ENCODE measurements at places on chromosomes 7 and 10.

- no peak for DNase-seq
Measured at GRCh38 chr10:54666192-54666591, 134.8 kb downstream of the PCDH15 start.

DNA sequence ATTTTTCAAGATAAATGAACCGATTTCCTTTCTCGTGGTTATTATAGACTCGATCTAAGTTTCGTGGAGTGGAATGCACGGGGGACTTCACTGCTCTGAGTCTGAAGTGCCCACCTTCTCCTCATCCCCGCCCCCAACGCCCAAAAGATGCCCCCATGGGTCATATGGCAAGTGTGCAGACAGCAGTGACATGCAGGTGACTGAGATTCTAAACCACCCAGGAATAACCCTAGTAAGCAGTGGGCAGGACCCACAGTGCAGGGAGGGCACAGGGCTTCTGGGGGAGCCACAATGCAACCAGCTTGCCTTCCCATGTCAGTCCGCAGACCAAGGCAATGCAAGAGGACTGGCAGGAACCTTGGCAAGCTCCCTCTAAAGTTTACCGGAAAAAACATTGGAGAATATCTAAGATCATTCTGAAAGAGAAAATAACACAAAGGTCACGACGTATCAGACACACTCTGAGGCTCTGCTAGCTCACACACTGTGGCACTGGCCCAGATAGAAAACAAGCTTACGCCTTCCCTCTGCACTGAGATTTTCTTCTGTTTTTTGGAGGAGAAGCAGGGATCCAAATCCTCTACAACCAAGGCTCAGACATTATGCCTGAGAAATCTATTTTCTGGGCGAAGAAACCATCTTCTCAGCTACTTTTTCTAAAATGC lies 239.6 kb downstream of the MAD1L1 start:
- no peak for DNase-seq

DNA sequence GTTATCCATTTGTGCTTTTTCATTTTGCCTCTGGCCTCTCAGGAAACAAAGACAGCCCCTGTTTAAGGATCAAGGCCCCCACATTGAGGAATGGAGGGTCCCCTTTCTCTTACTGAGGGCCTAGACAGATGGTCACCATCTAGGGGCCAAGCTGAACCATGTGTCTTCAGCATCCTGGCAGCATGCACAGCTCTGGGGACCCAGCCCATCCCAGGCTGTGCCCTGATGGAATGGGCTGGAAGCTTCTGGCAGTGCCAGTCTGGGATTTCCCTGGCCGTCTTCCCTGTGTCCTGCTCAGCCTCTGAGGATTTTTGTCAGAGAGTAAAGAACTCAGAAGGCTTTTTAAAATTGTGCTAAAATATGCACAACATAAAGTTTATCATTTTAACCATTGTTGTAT lies 116.8 kb downstream of the ITIH5 start:
- no peak for DNase-seq

GRCh38 chr7:42987648-42988214 lies 55.6 kb downstream of the MRPL32 start:
- no peak for DNase-seq

DNA sequence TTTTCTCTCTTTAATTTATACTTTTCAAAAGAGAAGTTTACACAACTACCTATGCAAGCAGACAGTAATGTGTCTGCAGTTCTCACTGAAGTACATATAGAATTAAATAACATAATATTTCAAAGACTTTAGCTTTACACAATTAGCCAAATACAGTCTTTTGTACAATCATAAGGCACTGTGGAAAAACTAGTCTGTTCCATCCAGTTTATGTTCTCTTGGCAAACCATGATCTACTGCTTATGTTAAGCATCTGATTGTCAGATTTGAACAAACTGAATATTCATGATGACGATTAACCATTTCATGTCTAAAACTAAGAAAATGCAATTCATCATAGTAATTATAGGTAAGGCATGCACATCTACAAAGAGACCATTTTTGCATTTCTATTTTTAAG lies 842 bp downstream of the SEMA3A start:
- DNase-seq, result no peak

- DNase-seq, result no peak
Measured at GRCh38 chr7:25881317-25882037, 270.5 kb upstream of the NFE2L3 start.

DNA sequence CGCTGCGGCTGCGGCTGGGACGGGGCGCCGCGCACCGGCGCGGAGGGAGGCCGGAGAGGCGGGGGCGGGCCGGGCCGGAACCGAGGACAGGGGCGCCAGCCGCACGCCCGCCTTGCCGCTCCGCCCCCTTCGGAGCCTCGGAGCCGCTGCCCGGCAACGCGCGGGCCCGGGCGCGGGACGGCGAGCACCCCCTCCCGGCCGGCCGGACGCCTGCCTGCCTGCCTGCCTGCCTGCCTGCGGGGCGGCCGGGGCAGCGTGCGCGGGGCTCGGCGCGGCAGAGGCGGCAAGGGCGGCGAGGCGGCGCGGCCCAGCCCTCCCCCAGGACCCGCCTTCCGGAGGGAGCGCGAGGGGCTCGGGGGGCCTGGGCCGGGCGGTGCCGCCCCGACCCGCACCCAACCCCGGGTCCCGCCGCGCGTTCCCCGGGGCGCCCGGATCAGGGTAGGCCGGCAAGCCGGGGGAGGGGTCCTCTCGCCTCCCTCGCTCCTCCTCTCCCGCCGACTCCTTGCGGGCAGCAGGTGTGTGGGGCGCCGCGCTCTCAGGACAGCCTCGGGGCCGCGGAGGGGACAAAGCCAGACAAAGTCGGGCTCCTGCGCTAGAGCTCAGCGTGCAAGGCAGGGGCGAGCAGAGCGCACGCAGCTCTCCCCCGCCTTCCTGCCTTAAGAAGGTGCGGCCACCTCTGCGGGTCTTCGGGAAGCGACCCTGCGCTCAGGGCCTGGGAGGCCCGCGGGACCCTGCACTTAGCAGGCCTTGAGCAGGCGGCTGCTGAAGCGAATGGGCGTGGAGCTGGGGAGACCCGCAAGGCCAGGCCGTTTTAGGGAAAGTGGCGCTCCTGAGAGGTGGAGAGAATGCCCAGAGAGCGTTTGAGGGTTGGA lies at the start of gene KIAA1549:
Gene KIAA1549, minus strand, starts transcription at position 58 of the 872 bp plus-strand sequence. CDS start 120 bp downstream, outside the sequence.
- DNase-seq, result peak; percentile 89

- no peak for DNase-seq
Measured at GRCh38 chr7:38709123-38709522, 78.0 kb upstream of the AMPH start.

DNA sequence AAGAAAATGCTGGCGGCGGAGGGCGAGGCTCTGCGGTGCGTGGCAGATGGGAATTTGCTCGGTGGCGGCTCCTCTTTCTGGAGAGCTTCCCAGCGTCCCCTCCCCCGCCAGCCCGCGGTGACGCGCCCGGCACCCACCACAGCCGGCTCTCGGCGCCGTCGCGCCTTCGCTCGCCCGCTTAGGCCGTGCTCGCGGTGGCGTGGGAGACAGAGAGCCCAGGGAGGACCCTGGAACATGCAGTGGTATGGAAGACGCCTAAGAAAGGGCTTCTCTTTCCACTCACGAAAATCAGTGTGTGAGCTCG lies 576 bp upstream of the CSGALNACT2 start:
- DNase-seq, result peak; percentile 85

- DNase-seq, result peak; percentile 64
Measured at GRCh38 chr10:66180581-66181318, 745.1 kb upstream of the LRRTM3 start.

DNA sequence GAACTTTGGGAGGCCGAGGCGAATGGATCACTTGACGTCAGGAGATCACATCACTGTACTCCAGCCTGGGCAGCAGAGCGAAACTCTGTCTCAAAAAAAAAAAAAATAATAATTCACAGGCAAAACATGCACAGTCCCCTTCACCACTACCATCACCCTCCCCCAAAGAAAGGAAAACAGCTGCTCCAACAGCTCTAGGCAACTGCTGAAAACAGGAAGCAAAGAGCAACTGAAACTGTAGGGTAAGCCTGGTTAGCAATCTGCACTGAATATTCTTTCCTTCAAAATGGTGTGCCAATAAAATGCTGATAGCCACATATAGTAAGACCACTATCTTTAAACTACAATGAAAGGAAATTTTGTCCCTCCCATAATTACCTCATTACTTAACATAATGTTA lies 11.8 kb downstream of the NT5C2 start:
- DNase-seq, result no peak

DNA sequence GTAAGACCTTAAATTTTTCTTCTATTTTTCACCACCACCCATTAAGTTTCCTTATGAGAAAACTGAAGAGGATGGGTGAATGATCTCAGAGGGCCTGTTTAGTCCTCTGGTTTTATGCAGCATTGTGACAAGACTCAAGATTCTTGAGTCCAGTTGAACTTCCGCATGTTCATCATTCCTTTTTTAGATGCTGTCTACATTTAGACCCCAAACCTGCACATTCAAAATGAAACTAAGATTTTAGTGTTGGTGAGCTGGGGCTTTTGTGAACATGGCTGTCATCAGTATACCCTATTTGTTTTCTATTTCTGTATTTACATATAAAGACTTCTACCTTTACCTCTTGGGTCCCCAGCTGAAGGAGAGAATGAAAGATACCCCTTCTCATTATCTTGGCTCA lies 31.1 kb downstream of the NET1 start:
- DNase-seq, result no peak

GRCh38 chr10:13892871-13893270 lies 306.1 kb downstream of the PRPF18 start:
- DNase-seq, result no peak

GRCh38 chr7:137360087-137360679 lies 16.6 kb upstream of the PTN start:
- no peak for DNase-seq

- no peak for DNase-seq
Measured at GRCh38 chr10:84293574-84294016, 34.8 kb upstream of the CCSER2 start.

GRCh38 chr7:42283553-42283952 lies 46.5 kb upstream of the GLI3 start:
- peak; percentile 69 for DNase-seq

DNA sequence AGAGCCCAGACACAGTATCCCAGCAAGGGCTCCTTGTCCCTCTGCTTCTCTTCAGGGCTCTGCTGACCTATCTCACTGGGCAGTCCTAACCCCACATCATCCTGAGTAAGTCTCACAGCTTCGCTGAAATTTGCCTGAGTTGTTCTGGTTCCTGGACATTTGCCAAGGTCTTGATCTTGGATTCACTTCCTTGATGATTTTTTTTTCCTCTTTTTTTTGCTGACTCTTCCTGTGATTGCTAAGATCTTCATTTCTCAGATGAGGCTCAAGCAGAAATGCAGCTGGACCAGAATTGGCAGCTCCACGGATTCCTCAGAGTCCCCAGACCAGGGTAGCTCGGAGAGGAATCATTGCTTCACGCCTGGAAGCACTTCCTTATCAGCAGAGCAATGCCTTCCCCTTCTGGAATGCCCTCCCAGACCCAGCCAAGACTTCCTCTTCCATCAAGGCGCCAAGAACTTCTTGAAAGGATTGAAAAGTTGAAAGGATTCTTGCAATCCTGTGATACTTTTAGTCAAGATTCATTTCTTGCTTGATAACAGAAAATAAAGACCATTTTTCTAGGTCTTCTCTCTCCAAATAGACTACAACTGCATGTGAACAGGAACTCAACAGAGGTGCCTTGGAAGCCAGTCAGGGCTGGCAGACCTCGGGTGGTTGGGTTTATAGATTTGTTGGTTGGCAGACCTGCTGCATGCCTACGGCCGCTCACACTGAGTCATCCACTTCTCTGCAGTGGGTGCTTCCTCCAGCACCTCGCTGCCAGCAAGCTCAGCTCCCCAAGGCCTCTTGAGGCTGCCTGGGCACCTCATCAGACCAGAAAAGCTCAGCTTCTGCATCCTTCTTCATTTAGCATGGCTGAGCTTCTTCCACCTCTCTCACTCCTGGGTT lies 8.8 kb upstream of the AFAP1L2 start:
- DNase-seq, result peak; percentile 21

- no peak for DNase-seq
Measured at GRCh38 chr7:105723572-105723971, 142.3 kb upstream of the EFCAB10 start.

DNA sequence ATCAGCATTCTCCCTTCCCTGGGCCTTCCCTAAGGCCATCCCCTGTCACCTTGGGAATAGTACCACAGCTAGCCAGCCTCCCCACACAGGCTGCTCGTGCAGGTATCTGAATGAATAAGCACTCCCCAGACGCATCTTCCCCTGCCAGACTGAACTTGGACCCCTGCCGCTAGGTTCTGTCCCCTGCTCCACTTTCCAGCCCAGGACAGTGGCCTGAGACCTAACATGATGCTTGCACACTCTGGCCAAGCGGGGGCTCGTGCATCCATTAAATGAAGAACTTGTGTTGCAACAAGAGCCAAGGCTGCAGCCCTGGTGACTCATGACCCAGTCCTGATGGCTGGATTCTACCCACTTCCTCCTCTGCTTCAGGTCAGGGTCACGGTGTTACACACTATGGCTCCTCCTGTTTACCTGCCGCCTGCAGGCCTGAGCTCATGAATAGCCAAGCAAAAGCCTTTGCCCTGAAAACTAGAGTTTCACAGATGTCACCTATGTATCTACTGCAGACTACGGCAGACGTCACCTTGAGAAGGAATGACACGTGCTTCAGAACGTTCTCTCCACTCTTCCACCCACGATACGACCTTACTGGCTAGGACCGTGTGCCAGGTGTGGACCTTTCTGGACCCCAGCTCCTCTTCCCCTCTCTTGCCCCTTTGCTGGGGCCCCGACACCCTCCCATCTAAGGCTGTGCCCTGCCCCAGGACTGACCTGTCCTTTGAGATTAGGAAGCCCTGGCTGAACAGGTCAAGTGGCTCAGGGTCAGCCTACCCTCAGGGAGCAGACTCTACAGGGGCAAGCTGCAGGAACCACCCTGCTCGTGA lies 6.5 kb downstream of the ASB13 start:
- peak; percentile 85 for DNase-seq

DNA sequence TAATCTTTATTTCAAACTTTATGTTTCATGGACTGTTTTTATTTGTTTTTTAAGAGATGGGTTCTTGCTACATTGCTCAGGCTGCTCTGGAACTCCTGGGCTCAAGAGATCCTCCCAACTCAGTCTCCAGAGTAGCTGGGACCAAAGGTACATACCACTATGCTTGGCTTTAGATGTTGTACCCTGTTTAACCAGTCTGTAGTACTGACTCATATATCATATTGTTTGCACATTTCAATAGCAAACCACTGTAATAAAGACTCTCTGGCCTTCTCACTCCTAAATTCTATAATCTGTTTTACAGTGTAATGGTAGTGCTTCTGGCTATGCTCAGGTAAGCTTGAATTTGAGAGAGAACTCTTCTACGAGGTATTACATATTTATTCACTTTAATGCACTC lies 413.6 kb upstream of the PCDH15 start:
- DNase-seq, result no peak

DNA sequence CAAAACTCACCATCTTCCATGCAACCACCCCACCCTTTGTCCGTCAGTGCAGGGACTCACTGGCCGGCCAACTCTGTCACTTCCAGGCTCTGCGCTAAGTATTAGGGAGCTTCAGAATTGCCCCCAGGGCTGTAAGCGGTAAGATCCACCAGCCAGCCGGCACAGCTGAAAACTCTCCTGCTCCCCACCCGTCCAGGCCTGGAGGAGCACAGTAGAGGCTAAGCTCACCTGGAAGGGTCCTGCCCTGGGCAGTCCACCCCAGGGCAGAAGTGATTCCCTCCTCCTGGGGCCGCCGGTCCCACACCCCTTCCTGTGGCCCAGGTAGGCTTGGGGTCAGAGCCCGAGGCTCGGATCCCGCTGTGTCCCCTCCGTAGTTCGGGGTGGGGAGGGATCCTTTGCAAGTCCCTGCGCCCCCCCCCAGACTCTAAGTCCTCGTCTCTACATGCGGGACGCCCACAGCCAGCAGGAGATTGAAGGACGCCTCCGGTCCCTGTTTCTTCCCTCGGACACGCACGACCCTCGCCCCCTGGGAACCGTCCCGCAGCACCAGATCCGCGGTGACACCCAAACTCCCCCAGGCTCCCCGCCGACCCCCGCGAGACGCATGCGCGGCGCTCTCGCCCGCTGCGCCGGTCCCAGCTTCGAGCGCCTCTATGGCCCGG lies 138.9 kb downstream of the ARHGAP22 start:
- DNase-seq, result no peak
